ENCODE measurements at places on chromosomes 2 and 18. TPM values are rescaled to one million over a fixed set of nuclear protein-coding genes. Genes with fewer than 3 reads are reported as not detected.

The CLEC4F gene
- total RNA-seq, result not detected

The LYPD1 gene
- total RNA-seq, result 0.48 TPM

The ASPRV1 gene
- total RNA-seq, result 1.6 TPM

GRCh38 chr2:134352844-134353243 is 99.0 kb downstream of the MGAT5 start:
- no peak for DNase-seq

GRCh38 chr2:9097239-9097638 is 93.8 kb upstream of the MBOAT2 start:
- no peak for DNase-seq
